SK-N-SH (cell line): ENCODE measurements at places on chromosomes 3 and 15.

DNA sequence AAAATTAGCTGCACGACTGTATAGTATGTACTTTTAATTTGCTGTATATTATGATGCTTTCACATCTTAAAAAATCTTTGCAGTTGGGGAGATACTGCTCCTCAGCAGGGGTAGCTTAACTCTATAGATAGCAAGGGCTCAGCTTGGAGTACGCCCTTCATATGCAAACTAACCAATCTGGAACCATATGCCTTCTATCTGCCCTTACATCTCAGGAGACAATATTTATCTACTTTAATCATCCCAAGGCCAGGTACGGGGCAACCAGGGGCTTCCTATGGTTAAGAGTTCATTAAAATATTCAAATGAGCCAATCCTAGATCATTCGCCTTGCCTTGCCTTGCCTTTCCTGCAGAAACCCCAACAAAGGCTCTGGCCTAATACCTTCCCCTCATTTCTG is 204.1 kb upstream of the ZBTB20 start:
- DNase-seq = no peak

DNA sequence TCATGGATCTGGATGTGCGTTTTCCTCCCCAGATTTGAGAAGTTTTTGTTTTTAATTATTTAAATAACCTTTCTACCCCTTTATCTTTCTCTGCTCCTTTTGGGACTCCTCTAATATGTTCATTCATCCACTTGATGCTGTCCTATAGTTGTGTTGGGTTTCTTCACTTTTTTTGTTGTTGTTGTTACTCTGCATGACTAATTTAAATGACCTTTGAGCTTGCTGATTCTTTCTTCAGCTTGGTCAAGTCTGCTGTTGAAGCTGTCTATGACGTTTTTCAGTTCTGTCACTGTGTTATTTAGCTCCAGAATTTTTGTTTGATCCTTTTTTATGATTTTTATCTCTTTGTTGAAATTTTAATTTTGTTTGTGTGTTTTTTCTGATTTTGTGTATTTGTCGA is 463.6 kb upstream of the ALCAM start:
- DNase-seq = no peak

DNA sequence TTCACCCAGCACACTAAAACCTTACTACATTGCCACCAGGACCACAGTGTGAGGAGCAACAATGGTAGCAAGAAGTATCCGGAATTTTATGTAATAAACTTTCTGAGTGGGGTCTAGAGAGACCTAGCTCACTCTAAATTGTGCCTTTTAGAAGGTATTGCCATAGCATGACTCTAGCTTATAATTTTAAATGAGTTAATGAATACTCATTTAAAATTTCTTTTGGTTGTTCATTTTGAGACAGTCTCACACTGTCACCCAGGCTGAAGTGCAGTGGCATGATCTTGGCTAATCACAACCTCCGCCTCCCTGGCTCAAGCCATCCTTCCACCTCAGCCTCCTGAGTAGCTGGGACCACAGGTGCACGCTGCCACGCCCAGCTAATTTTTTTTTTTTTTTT is 26.2 kb downstream of the EDC3 start:
- no peak for DNase-seq

DNA sequence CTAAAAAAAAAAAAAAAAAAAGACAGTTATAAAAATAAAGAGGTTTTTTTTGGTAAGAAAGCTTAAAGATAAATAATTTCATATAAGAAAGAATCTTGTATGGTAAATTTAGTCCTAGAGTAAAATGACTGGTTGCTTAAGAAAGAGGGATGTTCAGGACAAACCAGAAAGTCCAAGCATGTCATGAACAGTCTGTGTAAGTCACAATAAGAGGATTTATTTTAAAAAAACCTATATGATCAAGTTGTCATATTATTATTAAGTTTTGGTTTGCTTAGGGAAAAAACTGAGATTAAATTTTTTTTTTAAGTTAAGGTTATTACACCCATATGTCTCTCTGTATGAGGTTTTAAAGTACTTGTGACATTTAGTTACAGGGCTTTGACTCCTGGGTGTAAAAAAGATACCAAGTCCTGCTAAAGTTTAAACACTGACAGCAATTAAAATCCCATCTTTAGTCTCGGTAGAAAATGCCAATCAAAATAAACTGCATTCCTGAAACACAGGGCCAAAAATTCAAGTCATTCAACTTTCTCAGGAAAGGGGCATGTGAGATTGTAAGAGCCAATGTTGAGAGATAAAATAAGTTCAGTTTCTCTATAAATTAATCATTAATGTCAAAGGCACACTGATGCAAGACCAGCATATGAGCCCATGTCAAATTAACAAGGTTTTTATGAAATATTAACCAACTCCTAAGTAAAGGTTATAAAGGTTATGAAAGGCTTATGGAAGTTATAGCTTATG is 8.5 kb upstream of the BDH1 start:
- DNase-seq = no peak

- DNase-seq = peak; percentile 60
Measured at GRCh38 chr15:74128785-74129585, 1.4 kb upstream of the ISLR2 start.

GRCh38 chr15:95296643-95297042 is 1033.9 kb upstream of the NR2F2 start:
- DNase-seq = no peak

DNA sequence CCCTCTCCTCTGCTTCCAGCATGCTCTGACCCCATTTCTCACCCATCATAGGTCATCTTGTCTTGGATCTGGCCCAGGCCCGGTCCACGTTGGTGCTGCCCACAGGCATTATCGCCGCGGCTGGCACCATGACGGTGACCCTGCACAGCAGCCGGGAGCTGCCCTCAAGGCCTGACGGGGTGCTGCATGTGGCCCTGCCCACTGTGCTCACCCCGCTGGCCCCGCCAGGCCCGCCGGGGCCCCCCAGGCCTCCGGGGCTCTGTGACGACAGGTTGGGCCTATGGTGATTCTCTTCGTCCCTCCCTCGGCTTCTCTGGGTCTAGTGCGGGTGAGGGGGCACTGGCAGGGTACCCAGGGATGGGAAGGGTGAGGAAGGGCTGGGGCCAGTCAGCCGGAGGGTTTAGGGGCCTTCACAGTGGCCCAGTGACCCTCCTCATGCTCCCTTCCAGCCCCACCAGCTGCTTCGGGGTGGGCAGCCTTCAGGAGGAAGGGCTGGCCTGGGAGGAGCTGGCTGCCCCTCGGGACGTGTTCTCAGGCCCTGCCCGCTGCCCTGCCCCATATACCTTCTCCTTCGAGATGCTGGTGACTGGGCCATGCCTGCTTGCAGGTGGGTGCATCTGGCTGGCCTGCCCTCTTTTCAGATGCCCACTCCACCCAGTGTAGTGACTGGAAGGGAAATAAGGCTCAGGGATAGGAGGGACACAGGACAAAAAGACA is 3.9 kb downstream of the VWA5B2 start:
- no peak for DNase-seq

- no peak for DNase-seq
Measured at GRCh38 chr3:119145128-119145499, 851 bp upstream of the TEX55 start.

GRCh38 chr3:42214064-42214463 is 51.9 kb downstream of the CCK start:
- no peak for DNase-seq

- DNase-seq = no peak
Measured at GRCh38 chr15:26771168-26771567, 1.7 kb downstream of the GABRB3 start.

- no peak for DNase-seq
Measured at GRCh38 chr15:55513152-55513551, 5.1 kb upstream of the DNAAF4 start.

DNA sequence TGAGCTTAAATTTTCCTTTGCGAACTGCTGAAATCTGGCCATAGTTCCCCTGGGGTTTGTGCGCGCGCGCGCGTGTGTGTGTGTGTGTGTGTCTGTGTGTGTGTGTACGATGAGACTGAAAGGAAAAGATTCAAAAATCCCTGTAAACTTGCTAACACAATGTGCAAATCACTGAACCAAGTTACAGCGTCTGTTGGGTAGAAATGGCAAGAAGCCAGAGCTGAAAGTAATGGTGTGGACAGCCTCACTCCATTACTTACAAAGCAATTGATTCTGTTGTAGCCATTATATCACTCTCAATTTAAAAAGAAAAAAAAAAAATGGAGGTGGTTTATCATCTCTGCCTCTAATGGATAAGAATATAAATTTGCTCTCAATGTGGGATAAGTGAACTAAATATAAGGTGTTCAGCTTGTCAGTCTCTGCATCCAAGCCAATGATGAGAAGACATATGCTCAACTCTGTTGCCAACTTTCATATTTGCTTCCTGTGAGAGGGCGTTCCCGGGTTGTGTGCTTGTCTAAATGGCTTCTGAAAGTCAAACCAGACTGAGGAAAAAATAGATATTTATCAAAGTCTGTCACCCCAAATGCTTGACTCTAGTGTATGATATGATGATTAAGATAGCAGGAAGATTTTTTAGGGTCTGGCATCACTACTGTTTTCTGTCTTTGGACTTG is 422.2 kb downstream of the ZNF385D start:
- DNase-seq = peak; percentile 17

GRCh38 chr15:47027322-47027946 is 689.9 kb upstream of the SEMA6D start:
- DNase-seq = peak; percentile 5

DNA sequence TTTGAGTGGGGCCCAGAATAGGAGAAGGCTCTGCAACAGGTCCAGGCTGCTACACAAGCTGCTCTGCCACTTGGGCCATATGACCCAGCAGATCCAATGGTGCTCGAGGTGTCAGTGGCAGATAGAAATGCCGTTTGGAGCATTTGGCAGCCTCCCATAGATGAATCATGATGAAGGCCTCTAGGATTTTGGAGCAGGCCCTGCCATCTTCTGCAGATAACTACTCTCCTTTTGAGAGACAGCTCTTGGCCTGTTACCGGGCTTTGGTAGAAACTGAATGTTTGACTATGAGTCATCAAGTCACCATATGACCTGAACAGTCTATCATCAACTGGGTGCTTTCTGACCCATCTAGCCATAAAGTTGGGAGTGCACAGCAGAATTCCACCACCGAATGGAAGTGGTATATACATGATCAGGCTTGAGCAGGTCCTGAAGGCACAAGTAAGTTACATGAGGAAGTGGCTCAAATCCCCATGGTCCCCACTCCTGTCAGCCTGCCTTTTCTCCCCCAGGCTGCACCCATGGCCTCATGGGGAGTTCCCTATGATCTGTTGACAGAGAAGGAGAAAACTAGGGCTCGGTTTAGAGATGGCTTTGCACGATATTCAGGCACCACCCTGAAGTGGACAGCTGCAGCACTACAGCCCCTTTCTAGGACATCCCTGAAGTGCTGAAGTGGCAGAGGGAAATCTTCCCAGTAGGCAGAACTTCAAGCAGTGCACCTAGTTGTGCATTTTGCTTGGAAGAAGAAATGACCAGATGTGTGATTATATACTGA is 971.4 kb downstream of the MCTP2 start:
- DNase-seq = no peak

DNA sequence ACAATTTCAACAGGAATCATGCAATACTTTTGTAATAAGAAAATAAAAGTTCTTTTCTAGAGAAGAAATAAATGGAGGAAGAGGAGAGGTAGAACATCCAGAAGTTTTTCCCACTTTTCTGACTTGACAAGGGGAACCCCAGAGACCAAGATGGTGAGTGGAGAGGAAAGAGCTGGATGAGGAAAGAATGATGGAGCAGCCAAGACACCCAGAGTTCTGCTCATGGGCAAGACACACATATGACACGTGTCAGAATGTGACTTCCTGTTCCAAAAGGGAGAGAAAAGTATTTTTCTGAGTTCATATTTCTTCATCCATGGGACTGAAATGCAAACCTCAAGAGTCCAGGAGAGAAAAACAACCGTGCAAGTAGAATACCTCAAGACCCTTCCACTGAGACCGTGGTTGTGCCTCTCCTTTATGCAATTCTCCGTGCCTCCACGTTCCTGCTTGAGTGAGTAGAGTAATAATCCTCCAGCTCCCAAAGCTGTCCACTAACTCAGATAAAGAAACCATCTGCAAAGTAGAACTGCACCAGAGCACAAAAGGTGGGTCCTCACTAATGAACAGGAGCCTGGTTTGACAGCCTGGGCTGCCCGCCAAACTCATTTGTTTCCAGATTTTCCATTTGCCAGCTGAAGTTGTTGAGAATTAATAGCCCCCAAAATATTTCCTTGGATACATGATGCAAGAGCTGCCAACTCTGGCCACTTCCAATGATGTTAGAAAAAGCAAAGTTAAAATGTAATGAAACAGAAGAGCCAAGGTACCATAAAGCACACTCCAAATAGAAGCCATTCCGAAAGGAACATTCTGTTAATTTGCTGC is 272.6 kb upstream of the IGF1R start:
- DNase-seq = no peak

GRCh38 chr3:14132689-14133088 is 7.8 kb downstream of the TMEM43 start:
- DNase-seq = no peak

DNA sequence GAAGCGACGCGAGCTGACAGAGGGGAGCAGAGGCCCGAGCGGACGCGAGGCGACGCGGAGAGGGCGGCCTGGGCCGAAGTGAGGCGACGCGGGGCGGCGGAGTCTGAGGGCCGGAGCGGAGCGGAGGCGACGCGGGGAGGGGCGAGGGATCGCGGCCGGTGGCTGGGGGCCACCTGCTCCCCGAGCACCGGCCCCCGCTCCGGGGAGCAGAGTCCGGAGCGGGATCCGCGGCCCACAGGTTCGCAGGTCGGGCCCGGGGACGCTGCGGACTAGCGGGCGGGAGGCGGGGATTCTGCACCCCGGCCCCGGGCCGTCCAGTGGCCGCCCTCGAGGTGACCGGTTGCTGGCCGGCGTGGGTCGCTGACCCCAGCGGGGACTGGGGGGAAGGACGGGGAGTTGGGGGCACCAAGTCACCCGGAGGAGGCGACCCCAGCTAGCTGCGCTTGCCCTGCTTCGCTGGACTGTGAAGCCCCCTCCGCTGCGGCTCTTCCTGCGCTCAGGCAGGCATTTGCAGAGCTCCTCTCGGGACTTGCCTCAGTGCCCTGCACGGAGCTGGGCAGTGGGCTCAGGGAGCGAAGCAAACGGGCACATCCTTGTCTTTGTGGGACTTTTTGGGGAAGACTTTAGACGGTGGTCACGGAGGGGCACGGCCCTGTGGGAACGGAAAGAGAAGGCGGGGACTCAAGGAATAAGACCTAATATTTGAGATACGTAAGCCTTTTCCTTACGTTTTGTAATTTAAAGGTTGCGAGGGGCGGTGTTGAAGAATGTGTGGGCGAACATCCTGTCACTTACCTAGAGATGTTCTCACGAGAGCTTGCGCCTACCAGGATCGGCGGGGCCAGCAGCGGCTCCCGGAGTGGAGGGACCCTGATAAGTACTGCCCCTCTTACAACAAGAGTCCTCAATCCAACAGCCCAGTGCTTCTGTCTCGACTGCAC is 566 bp downstream of the HMCES start:
- DNase-seq = peak; percentile 72

DNA sequence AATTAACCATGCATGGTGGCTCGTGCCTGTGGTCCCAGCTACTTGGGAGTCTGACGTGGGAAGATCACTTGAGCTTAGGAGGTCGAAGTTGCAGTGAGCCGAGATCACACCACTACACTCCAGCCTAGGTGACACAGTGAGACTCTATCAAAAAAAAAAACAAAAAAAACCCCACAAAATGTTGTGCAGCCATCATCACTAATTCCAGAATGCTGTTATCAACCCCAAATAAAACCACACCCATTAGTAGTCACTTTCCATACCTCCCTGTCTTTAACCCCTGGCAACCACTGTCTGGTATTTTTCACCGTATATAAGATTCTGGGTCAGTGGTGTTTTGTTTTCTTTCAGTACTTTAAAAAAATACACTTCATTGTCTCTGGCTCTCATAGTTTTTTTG is 16.6 kb downstream of the HMCES start:
- no peak for DNase-seq

- no peak for DNase-seq
Measured at GRCh38 chr15:34789326-34789725, 6.0 kb downstream of the ACTC1 start.
